ENCODE measurements at places on chromosomes 3 and 15.

- DNase-seq, result no peak
Observed at GRCh38 chr3:141336672-141337522, 31.4 kb upstream of the ZBTB38 start.

DNA sequence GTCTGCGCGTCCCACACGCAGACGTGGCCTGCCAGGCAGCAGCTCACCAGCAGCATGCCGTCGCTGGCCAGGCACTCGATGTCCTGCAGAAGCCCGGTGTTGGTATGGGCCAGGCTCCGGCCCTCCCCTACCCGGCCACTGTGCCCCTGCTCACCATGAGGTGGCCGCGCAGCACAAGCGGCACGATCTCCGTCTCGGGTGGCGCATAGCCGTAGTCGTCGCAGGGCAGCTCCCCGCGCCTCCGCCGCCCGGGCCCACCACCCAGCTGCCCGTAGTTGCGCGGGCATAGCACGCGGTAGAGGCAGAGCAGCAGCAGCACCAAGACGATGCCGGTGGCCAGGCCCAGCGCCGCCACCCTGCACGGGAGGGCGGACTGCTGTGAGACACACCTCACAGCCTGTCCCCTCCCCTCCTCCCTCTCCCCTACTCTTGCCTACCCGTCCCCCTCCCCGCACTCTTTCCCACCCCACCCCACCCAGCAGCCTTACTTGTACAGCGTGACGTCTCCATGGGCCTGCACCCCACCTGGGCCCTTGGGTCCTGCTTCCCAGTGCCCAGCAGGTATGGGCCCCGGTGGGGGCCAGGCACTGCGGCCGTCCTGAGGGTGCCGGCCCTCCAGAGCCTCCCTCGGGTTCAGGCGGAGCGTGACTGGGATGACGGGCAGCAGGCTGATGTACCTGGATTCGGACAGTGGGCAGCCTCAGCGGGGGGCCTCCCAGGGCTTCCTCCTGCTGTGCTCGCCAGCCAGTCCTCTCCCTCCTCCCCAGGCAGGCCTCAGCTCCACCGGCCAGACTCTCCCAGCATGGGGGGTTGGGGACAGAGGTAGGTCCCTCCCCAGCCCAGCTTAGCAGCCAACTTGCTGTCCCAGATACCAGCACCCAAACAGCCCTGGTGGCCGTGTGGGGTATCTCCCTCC, 37.6 kb downstream of the PTPN23 start:
- no peak for DNase-seq

- DNase-seq, result no peak
Observed at GRCh38 chr3:170862618-170863374, 7.2 kb downstream of the RPL22L1 start.

GRCh38 chr15:89792106-89792805, 16.1 kb downstream of the MESP2 start:
- no peak for DNase-seq

DNA sequence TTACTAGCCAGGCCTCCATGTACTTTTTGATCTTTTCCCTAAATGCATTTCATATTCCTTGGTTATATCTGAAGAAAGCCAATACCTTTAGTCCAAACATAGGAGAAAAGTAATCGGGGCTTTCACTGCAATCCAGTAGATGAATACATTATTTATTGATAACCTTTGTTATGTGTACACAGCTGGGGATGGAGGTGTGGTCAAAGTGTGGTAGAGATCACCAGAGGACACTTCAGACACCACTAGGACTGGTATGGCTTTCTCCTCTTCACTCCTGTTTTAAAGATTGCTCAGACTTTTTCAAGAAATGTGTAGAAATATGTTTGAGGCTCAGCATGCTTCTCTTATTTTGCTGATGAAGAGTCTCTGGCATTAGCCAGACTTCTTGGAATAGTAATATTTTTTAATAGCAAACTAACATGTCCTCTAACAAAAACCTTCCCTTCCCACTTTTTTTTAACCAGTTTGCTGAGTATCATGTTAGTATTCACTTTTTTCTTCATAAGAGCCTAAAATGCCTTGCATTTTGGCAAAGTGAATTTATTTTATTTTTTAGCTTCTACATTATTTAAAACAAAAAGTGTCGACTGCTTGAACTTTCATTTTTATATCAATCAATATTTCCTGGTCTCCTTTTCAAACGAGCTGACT, 65.6 kb upstream of the MBNL1 start:
- peak; percentile 54 for DNase-seq

DNA sequence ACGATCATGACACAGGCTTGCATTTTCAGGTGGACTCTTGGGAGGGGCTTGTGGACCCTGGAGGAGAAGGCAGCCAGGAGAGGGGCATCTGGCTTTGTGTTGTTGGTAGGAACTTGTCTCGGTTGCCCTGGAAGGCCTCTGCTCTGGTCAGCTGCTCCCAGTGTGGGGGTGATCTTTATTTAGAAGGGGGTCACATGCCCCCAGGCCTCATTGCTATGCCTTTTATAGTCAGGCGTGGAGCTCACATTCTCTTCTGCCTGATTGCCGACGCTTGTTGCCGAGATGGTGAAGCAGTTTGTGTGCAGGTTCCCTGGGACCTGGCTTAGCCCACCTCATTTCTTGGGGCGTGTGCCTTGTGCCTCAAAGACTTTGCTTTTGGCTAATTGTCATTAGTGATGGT, 66.6 kb downstream of the IGF1R start:
- DNase-seq, result no peak

DNA sequence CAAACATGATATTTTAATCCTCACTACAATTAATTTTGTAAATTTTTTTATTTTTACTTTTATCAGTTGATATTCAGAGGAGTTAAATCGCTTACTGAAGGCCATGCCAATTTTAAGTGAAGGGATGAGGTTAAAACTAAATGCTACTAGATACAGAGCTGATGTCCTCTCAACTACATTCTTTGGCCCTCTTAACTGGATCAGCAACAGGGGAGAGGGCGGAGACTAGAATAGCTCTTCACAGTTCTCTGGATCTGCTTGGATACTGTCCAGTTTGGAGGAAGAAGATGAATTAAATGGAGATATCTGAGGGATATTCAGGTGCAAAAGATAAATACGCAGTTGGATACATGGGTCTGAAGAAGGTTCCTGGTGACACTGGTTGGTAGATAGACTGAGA, 85.6 kb upstream of the LYSMD4 start:
- no peak for DNase-seq

GRCh38 chr15:37837276-37837675, 97.2 kb upstream of the TMCO5A start:
- no peak for DNase-seq

GRCh38 chr3:101852983-101853840, 3.9 kb downstream of the NFKBIZ start:
- DNase-seq, result no peak

DNA sequence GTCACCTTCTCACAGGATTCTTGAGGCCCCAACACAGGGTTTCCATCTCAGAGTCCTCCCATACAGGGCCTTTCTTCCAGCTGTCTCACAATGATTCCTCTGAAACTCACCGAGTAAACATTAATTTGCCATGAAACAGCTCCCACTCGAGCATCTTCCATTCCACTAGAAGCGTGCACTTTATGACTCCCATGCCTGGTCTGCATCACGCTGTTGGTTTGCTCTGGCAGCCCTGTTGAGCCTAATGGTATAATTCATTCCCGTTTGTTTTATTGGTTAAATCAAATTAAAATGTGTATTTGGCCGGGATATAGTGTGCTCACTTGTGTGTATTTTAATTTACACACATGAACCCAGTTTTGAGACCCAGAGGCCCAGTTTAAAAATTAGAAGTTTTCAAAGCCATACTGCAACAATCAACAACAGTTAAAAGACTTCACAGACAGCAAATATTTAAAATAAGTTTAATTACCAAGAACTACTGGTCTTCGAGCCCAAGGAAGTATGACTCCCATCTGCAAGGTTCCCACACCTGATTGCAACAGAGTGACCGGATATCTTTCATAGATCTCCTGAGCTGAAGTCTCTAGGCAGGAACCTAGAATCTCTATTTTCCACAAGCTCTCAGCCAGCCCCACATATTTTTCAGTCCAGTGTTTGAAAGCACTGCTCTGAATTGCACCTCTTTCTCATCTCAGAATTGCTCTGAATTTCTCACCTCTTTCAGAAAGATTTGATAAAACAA, 42.3 kb upstream of the GYG1 start:
- no peak for DNase-seq

DNA sequence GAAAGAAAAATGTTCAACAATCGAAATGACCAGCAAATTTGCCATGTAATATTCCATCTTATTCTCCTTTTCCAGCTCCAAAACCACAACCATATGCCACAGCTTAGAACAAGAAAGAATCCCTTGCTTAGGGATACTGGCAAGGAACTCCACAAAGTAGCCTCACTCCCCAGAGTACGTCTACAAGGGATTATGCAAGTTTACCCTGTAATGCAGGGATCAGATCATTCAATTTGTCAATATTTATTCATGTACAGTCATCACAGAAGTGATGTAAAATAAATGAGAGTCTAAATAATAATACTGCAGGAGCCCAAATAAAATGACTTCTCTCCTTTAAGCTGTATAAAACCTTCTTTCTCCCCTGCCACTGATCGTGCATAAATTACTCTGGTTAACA, 23.5 kb upstream of the MYO1E start:
- no peak for DNase-seq

All from HT-29 (cell line).